AG08395 (cell line): ENCODE measurements at places on chromosomes 6 and 20.
A peak's percentile ranks its signal among the peaks of the same experiment; 100 is the strongest.

- DNase-seq: no peak
Observed at GRCh38 chr20:5825130-5825719, 75.0 kb downstream of the SHLD1 start.

- DNase-seq: no peak
Observed at GRCh38 chr6:78476561-78476960, 390.8 kb upstream of the IRAK1BP1 start.

GRCh38 chr6:5996714-5997419, 9.9 kb downstream of the NRN1 start:
- peak; percentile 73 for DNase-seq

GRCh38 chr6:118223316-118223715, 316.3 kb downstream of the SLC35F1 start:
- DNase-seq: no peak

- DNase-seq: no peak
Observed at GRCh38 chr20:15158533-15158932, 821.1 kb upstream of the FLRT3 start.

DNA sequence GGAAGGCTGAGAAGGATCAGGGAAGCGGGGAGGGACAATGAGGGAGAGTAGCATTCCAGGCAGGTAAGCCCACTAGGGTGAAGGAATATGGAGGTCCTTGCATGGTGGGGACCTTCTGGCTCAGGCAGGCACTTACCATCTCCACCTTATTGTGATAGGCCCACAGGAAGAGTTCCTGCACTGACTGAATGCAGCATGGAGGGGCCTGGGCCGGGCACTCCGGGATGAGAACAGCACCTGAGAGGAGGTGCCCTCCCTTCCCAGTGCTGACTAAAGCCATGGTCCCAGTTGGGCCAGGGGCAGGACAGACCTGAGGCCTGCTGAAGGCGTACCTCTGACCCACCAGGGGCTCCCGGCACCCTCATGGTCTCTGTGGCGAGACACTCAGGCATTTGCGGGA, 392.7 kb downstream of the CDC5L start:
- no peak for DNase-seq

GRCh38 chr6:169774347-169774746, 22.9 kb downstream of the ERMARD start:
- no peak for DNase-seq

GRCh38 chr20:61628480-61628879, 376.4 kb downstream of the CDH4 start:
- DNase-seq: no peak

DNA sequence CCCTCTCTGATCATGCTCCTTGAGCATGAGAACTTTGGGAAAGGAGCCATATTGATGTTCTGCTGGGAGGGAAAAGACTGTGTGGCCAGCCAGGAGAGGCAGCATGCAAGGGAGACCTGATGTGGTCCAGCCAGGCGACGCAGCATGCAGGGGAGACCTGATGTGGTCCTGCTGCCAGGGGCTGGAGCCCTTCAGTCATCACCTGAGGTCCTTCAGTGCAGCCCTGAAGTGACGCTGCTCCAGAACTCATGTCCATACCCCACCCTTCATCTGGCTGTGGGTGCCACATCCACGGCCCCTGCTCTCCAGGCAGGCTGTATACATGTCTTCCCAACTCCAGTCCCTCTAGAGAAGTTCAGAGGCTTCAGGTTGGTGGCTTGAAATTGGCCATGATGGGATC, 134.4 kb downstream of the ERMARD start:
- no peak for DNase-seq

DNA sequence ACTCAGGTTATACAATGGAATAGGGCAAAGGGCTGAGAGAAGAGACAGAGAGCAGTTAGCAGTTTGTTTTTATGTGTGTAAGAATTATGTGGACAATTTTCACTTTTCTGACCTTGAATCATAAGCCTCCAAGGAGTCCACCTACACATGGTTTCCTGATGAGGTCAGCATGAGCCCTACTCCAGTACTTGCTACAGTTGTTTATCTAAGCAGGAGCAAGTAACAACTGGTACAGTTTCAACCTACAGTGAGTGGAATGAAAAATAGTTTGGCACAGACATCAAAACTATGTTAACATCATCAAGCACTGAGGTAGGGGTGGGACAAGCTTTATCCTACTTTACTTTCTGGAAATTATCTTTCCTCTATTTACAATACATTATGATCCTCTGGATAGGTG, 426.7 kb upstream of the ID4 start:
- DNase-seq: no peak

- DNase-seq: no peak
Observed at GRCh38 chr20:63421094-63421692, 51.3 kb downstream of the KCNQ2 start.

DNA sequence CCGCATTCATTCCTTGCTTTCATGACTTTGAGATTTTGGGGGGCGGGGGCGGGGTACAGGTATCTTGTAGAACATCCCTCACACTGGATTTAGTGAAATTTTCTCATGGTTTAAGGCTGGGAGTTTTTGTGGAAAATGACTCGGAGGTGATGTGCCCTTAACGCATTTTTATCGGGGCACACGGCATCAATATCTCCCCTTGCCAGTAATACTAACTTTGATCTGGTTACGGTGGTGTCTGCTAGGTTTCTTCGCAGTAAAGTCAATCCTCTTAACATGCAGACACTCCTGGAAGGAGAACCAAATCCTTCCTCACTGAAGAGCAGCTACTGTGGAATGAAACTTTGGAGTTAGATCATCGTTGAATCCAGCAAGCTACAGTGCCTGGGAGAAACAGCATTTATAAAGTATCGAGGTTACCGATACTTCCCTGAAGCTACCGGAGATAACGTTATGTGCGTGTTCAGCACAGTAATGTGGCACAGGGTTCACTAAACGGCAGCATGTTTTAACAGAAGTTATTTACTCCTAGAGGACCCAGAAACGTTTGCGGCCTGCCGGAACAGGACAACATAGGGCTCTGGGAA, 1.2 kb upstream of the DYNLRB1 start:
- DNase-seq: no peak

DNA sequence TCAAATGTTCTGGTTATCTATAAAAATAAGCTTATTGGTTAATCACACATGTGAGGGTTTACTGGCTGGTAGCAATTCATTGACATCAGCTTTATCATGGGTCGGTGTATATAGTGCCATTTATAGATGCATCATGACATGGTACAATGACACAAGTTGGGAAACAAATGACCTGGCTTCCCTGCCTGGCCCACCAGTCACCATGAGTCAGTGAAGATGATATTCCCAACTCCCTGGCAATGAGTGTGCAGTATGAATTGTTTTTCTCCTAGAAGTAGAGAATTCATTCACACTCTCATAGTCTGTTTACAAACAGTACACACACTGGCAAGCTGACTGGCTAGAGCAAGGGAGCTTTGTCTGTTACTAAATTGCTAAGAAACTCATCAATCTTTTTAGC, 37.2 kb upstream of the CALHM6 start:
- DNase-seq: peak; percentile 61

GRCh38 chr20:14401479-14402138, 64.2 kb upstream of the FLRT3 start:
- DNase-seq: no peak

DNA sequence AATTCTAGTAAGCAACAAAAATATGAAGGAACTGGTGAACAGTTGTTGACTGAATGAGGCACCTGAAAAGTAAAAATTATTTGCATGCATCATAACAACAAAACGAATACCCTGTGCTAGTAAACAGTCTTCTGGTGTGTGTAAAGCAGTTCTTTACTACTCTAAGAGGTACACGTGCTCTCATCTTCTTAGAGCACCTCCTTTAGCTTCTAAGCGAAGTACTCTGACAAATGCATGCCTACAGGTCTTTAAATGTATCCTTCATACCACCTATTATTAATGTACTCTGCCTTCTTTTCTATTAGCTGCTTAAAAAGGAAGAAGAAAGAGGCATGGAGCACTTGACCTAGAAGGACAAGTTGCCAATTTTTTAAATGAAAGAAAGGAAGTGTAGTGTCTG, 32.2 kb upstream of the MYB start:
- no peak for DNase-seq

DNA sequence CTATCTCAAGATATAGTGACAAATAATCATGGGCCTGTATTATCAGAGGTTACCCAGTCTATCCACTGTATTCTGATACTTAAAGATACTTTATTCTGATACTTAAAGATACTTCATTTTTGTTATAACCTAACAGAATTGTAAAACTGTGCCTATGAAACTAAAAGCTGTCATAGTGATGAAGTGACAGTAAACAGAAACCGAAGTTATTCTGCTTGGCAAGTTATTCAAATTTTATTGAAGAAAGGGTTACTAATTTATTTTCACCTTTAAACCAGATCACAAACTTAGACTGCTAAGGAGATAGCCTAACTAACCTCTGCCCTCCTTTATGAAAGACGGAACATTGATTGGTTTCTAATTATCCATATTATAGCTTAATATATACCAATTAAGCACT, 604.6 kb upstream of the IMPG1 start:
- no peak for DNase-seq

DNA sequence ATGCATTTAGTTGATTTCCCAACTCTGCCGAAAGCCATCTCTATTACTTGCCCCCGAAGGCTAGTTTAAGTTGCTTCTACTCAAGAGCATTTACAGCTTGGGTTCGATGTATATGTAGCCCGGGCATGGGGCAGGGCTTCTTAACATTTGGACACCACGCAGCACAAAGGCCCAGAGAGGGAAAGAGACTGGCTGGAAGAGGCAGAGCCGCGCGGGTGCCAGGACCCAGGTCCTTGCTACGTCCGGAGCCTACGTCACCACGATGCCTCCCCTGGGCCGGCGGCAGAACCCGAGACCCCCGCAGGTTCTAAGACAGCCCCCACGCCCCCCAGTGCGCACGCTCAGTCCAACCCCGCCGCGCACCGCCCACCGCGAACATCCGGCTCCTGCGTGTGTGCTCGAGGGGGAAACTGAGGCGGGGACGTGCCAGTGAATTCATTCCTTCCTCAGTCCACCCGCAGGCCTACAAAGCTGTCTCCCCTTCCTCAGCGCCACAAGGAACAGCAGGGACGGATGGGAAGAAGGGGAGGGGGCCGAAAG, 367 bp upstream of the PCIF1 start:
- DNase-seq: no peak

DNA sequence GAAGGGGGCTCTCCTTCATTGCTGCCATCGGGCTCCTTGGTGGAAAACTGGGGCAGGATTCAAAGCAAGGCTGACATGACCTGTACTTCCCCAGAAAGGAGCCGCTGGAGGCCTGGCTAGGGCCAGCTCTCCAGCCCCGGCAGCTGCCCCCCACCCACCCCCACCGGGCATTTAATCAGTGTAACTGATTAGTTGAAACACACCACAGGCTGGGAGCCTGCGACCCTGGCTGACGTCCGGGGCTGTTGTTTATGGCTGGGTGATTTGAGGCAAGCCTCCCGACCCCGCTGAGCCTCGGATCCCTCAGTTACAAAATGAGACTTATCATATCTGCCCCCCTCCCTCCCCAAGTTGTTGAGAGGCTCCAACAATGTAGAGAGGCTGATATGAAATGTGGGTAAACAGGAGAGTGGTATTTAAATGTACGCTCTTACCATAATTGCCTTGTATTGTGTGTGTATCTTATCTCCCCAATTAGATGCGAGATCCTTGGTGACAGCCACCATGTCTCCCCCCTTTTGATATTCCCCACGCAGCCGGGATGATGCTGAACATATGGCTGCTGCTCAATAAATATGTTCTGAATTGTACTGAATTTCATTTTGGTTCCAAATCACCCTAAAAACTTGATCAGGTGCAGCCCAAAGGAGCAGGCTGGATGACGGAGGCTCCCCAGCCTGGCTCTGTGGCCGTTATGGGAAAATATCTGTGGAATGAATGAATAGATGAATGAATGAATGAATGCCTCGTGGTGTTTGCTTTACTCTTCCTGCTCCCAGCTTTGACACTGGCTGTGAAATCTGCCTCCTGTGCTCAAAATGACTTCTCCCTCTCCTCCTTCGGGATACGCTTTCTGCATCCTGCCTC, 31.8 kb upstream of the APCDD1L start:
- no peak for DNase-seq

DNA sequence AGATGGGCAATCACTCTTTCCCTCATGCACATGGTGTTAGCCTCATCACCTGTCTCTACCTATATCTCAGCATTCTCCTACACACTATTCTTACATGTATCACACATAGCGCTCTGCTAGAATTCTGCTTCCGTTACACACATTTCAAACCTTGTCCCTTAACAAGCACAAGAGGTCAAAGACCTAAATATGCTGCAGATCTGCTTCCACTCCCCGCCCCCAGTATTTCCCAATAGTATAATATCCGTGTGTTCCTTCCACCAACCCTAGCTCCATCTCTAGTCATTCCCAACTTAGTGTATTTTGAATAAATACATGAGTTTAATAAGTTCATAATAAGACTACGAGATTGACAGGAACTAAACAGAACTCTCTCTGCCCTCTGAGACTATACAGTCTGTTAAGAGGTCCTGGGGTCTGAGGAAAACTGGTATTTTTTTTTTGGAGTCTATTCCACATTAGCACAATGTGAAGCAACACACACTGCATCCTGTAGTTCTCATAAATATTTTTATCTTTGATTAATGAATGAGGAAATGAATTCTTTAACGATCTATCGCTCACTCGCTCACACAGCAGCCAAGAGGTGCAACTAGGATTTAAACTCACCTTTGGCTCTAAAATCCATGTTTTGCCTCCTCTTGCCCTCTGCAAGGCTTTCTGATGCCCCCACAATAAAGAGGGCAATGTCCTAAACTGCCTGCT, 491.6 kb downstream of the QKI start:
- no peak for DNase-seq

DNA sequence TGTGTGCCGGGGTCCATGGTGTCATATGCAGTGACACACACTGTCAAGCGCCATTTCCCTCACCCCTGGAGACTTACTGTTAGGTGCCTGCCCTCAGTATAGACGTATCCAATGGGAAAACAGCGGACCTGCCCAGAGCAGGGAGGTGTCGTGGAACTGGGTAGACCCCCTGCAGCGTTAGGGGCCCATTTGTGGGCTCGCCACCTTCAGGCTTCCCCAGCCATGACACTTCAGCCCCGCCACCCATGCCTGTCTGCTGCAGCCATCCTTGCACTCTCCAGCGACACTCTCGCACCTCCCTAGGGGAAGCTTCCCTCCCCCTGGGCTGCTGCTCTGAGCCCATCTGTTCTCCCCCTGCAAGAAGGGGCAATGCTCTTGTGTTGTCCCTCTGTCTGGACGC, 43.2 kb downstream of the STK35 start:
- no peak for DNase-seq

DNA sequence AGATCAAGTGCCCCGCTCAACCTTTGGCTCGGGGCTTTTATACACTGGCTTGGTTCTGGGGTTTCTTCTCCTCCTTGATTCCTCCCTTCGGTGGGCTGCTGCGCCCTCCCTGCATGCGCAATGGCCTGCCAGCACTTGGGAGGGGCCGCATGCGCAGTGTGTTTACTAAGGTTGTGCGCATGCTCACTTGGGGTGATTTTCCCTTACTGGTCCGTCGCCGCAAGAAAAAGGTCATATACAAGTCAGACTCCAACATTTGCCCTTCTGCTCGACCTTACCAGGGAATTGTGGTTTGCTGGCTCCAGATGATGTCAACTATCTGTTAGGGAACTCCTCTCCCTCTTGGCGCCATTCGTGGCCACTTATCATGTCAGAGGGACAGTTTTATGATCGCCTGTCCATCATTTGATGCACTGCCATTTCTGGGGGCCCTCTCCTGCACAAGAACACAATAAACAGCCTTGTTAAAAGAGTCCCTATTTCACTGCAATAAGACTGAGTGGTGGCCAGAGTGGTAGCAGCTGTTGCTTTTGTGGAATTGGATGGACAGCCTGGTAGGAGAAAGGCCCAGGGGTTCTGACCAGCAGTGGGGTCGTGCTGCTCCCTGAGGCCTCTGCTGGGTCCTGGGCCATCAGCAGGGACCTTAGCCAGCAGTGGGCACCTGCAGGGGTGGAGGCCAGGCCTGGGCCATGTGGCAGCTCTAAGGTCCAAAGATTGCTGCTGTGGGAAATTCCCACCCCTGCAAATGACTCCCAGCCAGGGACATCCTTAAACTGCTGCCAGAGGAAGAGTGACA, 2.8 kb upstream of the LBP start:
- DNase-seq: peak; percentile 34
